Activated CD4-positive, alpha-beta T cell treated with anti-CD3 and anti-CD28 coated beads for 36 hours (primary cell): ENCODE measurements at places on chromosomes 3 and 15. TPM values are rescaled to one million over a fixed set of nuclear protein-coding genes. Genes with fewer than 3 reads are reported as not detected.

- no peak overlapping the region for H3K4me3 ChIP-seq
- no peaks in the 10 kb centered on the region for H3K36me3 ChIP-seq
- no peak overlapping the region for H3K27ac ChIP-seq
- H3K4me1 ChIP-seq: peaks cover 2% of the 10 kb centered on the region
- no peaks in the 10 kb centered on the region for H3K27me3 ChIP-seq
- DNase-seq: no peak
These were observed 22.8 kb downstream of the AMOTL2 start for GRCh38 chr3:134351427-134351826.

GRCh38 chr3:129001101-129001805 lies at the start of gene EFCC1:
Gene EFCC1 (plus strand): TSS chr3:129001304. CDS start chr3:129001629, 325 bp downstream.
- peak; percentile 52 for DNase-seq
- H3K27ac ChIP-seq: no peak within 1 kb of the TSS
- H3K4me1 ChIP-seq: peaks cover 40% of the 10 kb centered on the region
- H3K27me3 ChIP-seq: peaks cover 27% of the 10 kb centered on the region
- H3K36me3 ChIP-seq: no peaks in the 10 kb centered on the region
- H3K4me3 ChIP-seq: peak within 1 kb of the TSS; percentile 74

DNA sequence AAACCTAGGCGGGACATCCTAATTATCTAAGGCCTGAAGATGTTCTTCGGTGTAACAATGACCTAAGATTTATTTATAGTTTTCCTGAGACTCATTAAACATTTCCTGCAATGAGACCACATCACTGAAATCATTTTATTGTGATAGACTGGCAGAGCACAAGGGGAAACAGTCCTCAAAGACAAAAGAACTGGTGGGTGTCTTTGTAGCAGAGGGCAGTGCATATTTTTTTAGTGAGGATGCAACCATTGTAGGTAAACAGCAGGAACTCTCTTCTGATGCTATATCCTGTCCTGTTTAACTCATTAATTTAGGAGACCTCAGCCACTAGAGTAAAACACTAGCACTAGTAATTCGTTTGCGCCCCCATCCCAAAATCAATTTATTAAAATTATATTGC lies 100.0 kb downstream of the MAGI1 start:
- H3K4me1 ChIP-seq: no peaks in the 10 kb centered on the region
- no peak overlapping the region for H3K4me3 ChIP-seq
- DNase-seq: no peak
- no peaks in the 10 kb centered on the region for H3K27me3 ChIP-seq
- H3K36me3 ChIP-seq: no peaks in the 10 kb centered on the region

DNA sequence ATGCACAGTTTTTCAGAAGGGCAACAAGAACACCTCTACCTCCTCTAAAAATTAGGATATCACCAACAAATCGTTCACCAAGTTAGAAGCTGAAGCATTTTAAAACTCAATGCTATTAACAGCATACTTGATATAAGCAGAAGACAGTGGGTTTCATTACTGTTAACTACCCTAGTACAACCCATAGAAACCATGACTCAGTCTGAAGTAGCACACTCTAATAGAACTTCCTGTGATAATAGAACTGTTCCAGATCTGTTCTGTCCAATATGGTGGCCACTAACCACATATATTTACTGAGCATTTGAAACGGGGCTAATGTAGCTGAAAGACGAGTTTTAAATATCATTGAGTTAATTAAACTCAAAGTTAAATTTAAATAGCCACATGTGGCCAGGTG lies 1075.6 kb downstream of the FHIT start:
- peaks cover 10% of the 10 kb centered on the region for H3K4me1 ChIP-seq
- no peak overlapping the region for H3K4me3 ChIP-seq
- no peaks in the 10 kb centered on the region for H3K36me3 ChIP-seq
- H3K27ac ChIP-seq: no peak overlapping the region
- no peak for DNase-seq

- H3K27ac ChIP-seq: peak overlapping the region; percentile 73
- no peaks in the 10 kb centered on the region for H3K27me3 ChIP-seq
- H3K36me3 ChIP-seq: no peaks in the 10 kb centered on the region
- H3K4me3 ChIP-seq: peak overlapping the region; percentile 36
- peak; percentile 41 for DNase-seq
- peaks cover 34% of the 10 kb centered on the region for H3K4me1 ChIP-seq
These were observed 24.3 kb downstream of the ZDHHC19 start for GRCh38 chr3:196186651-196187573.

DNA sequence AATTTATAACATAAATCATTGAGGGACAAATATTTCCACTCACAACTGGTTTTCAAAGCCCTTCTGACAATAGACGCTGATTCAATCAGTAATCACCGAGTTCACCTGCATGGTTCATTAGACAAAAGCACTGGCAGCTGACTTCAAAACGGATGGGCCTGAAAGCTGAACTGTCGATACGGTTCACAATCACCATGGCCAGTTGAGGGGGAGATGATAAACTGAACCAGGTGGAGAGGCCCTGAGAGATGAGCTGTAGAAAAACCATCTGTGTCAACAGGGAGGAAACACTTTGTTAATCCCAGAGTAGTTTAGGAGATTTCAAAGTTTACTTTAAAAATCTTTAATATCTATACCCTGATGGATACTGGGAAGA lies 75.0 kb downstream of the PEX5L start:
- H3K27ac ChIP-seq: no peak overlapping the region
- no peak overlapping the region for H3K4me3 ChIP-seq
- DNase-seq: no peak
- H3K27me3 ChIP-seq: peaks cover 22% of the 10 kb centered on the region
- H3K4me1 ChIP-seq: peaks cover 10% of the 10 kb centered on the region

DNA sequence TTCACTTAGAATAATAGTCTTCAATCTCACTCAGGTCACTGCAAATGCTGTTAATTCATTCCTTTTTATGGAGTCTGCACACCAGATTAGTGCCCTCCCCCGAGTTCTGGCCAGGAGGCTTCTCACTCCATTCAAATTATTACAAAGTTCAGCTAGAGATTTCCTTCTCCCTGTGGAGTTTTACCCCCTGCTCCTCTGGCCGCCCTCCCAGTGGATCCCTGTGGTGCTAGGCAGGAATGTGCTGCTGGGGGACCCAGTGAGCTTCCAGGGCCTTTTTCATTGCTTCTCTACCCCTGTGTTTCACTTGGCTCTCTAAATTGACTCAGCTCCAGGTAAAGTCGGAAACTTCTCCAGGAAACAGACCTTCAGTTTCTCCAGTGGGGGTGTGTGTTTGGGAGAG lies 42.7 kb upstream of the CD200R1L start:
- no peaks in the 10 kb centered on the region for H3K4me1 ChIP-seq
- DNase-seq: no peak
- no peaks in the 10 kb centered on the region for H3K36me3 ChIP-seq
- H3K4me3 ChIP-seq: no peak overlapping the region

- H3K36me3 ChIP-seq: no peaks in the 10 kb centered on the region
- H3K27me3 ChIP-seq: no peaks in the 10 kb centered on the region
- H3K27ac ChIP-seq: no peak overlapping the region
- H3K4me3 ChIP-seq: no peak overlapping the region
These were observed 17.9 kb downstream of the HRH1 start for GRCh38 chr3:11172096-11172690.

- H3K27ac ChIP-seq: no peak overlapping the region
- no peak for DNase-seq
- peaks cover 3% of the 10 kb centered on the region for H3K27me3 ChIP-seq
- H3K4me3 ChIP-seq: no peak overlapping the region
These were observed 44.9 kb downstream of the MEIS2 start for GRCh38 chr15:37055481-37055880.

DNA sequence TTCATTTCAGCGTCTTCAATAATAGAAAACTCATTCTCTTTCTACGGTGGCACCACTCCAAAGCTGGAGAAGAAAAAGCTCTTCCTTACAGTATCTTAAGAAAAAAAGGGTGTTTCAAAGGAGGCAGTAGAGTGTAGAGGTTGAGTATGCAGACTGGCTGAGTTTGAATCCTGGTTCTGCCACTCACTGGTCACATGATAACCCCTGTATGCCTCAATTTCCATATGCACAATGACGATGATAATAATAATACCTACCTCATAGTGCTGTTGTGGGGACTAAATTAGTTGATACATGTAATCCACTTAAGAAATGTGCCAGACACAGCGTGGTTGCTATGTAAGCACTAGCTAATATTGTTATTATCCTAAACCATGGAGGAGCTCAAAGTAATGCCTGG lies 4.5 kb downstream of the ANP32A start:
- DNase-seq: no peak
- peak overlapping the region; percentile 99 for H3K27ac ChIP-seq
- H3K4me1 ChIP-seq: peaks cover 46% of the 10 kb centered on the region
- peaks cover 39% of the 10 kb centered on the region for H3K36me3 ChIP-seq
- peak overlapping the region; percentile 96 for H3K4me3 ChIP-seq

DNA sequence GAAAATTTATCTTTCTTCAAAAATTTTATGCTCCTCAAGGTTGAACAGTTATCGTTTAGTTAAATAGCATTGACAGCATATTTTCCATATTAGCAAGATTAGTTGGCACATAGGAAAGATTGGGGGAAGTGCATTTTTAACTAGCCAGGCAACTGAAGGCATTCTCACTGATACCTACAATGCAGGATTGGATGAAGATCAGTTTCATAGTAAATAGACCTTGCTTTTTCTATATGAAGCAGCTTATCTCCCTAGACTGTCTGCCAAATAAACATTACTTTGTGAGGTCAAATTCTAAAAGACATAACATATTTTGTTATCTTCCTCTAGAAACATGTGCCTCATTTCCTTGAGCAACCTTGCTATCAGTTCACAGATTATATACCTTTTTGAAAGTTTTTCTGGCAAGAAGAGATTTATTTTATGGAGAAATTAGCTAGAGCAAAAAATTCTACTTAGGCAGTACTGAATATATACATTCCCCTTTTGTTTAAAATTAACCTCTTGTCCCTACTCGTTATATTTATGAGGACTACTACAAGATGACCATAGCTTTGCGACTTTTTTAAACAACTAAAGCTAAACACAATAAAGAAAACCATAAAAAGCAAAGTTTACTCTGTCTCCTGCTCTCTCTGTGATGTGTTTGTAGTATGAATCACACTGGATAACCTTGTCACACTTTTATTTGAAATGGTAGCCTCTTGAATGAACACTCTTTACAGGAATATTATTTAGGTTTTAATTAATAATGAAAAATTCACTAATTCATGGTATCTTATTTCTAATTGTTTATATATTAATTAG lies 654.9 kb upstream of the TBL1XR1 start:
- H3K4me1 ChIP-seq: no peaks in the 10 kb centered on the region
- no peak overlapping the region for H3K4me3 ChIP-seq
- H3K27ac ChIP-seq: no peak overlapping the region
- no peaks in the 10 kb centered on the region for H3K27me3 ChIP-seq
- H3K36me3 ChIP-seq: no peaks in the 10 kb centered on the region

THBS1 gene
- 0.23 TPM for total RNA-seq

DNA sequence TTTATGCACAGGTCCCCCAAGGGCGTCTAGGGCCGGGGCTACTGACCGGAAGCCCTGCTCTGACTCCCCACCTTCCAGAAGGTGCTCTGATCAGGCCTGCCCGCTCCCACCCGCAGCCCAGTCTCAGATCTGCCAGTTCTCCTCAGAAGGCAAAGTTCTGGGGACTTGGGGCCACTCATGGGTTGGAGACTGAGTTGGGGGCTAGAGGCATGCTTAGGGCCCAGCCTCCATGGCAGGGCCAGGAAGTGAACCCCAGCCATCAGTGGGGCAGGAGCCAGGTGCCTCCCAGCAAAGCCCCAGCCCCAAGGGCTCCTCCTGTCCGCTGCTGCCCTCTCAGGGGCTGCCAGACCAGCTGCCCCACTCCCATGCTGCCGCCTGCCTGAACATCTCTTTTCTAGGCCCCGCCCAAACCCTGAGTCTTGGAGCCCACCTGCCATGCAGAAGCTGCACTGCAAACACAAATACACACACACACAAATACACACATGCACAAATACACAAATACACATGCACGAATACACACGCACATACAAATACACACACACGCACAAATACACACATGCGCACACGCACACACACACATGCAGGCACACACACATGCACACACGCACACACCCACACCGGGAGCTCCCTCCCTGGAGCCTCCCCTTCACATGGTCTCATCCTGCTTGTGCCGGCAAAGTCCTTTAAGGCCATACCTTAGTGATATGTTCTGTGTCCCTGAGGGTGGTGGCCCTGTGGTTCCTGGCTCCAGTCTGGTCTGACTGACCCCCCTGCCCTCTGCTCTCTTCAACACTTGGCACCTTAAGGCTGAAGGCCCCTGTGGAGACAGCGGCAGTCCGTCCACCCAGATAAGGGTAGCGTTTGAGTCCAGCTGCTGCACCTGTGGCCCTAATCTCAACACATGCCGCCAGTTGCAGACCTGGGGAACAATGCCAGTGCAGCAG lies 59.2 kb upstream of the KLF13 start:
- no peak overlapping the region for H3K27ac ChIP-seq
- H3K4me3 ChIP-seq: no peak overlapping the region

GRCh38 chr15:81478354-81478753 lies 104.3 kb upstream of the TMC3 start:
- no peaks in the 10 kb centered on the region for H3K36me3 ChIP-seq
- no peak for DNase-seq
- no peak overlapping the region for H3K27ac ChIP-seq
- H3K4me3 ChIP-seq: no peak overlapping the region
- no peaks in the 10 kb centered on the region for H3K4me1 ChIP-seq
- H3K27me3 ChIP-seq: peaks cover 3% of the 10 kb centered on the region

IGSF11 gene
- total RNA-seq: 0.23 TPM

ZNF80 gene
- total RNA-seq: 0.23 TPM

- H3K27me3 ChIP-seq: no peaks in the 10 kb centered on the region
- H3K4me1 ChIP-seq: no peaks in the 10 kb centered on the region
- H3K4me3 ChIP-seq: no peak overlapping the region
These were observed 103.1 kb downstream of the CNTN6 start for GRCh38 chr3:1195947-1196346.

GRCh38 chr3:59836531-59836930 lies 786.7 kb upstream of the CFAP20DC start:
- peaks cover 8% of the 10 kb centered on the region for H3K36me3 ChIP-seq
- no peak for DNase-seq
- no peak overlapping the region for H3K27ac ChIP-seq
- no peak overlapping the region for H3K4me3 ChIP-seq

DNA sequence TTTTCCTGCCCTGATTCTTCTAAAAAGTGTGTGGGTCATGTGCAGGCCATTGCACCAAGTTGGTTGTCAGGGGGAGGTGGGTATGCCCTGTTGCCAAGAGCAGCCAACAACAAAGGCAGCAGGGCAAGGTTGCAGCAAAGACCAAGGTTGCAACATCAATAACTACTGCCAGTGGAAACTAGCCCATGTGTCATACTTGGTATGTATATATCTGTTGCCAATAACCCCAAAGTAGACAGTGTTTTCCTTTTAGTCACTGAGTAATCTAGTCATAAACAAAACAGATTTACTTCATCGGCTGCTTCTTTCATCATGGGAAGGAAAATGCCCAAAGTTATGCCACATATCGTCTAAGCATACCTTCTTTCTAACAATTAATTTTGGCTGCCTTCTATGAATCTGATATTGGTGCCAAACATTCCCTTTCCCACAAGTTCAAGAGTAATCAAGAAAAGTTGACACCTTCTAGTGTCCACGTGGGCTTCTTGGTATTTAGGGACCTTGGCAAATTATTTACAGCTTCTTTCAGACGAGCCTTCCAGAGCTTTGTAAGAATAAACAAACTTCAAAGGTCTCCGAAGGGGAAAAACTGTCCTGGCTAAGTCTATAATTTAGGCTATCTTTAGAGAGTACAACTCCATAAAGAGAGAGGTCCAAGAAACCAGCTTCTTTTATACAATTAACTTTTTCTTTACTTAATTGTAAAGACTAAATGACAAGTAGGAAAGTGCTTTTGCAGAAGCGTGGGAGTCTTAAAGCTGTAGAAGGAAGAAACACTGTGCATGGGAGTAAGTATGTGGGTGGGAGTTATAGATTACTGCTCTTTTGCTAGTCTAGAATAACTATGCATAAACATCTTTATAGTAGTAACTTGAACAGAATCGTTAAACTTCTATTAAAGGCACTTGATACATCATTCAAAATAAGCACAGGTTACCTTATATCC lies 10.0 kb upstream of the MBNL1 start:
- DNase-seq: peak; percentile 82
- peaks cover 90% of the 10 kb centered on the region for H3K4me1 ChIP-seq
- H3K4me3 ChIP-seq: peak overlapping the region; percentile 61
- peaks cover 6% of the 10 kb centered on the region for H3K36me3 ChIP-seq
- no peaks in the 10 kb centered on the region for H3K27me3 ChIP-seq
